Mucosa of gallbladder (tissue), 1 donor: ENCODE measurements at places on chromosomes 11 and 22.

- DNase-seq = peak; percentile 55
Measured at GRCh38 chr11:6737872-6738466, 33.8 kb downstream of the OR2AG2 start.

- DNase-seq = no peak
Measured at GRCh38 chr11:43924112-43924855, 18.2 kb upstream of the C11orf96 start.

DNA sequence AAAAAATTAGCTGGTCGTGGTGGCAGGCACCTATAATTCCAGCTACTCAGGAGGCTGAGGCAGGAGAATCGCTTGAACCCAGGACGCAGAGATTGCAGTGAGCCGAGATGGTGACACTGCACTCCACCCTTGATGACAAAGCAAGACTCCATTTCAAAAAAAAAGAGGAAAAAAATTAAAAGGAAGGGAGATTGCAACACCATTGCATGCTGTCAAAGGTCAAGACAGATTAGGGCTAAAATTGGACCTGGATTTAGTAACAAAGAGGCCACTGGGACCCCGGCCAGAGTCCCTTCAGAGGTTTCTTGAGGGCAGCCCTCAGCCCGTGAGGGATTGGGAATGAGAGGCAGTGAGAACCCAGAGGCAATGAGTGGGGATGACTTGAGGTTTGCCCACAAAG is 8.2 kb upstream of the MAFF start:
- DNase-seq = no peak

DNA sequence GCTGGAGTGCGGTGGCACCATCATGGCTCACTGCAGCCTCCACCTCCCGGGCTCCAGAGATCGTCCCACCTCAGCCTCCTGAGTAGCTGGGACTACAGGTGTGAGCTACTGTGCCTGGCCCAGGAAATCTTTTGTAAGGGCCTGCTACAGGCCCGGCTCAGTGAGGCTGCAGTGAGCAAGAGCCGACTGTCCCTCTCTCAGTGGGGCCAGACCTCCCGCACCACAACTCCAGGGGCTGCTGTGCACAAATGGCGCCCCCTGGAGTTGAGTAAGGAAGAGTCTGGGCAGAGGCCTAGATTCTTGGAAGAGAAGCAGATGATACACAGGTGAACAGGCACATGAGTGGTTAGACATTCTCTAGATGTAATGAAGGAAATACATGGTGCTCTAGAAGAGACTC is 7.0 kb downstream of the SERHL2 start:
- no peak for DNase-seq

DNA sequence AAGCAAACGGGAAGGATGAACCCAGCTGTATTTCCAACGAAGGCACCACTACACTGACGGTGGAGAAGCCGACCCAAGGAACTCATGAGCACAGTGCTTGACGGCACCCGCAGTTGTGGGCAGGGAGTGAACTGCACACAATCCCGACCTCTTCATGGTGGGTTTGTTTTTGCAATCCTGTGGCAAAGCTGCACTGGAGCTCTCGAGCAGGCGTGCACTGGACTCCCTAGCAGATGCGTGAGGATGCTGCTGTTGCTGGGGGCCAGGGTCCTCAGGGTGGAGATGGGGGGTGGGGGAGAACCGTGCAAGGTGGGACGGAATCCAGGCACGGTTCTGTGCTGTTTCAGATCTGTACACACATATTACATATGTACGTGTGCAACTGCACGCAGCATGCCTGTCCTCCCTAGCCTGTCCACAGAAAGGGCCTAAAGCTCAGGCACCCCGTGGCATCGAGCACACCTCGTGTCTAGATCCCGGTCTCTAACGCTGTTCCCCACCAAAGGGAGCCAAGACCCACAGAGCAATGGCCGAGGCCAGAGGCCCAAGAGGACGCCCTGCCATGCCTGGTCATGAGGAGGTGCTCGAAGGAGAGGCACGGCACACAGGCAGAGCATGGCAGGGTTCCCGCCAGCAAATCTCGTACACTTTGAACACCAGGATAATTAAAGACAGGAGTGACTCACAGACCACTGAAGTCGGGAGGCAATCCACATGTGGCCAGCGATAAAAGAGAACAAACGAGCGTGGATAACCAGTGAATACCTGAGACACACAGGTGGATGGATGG is 17.6 kb downstream of the ALG12 start:
- DNase-seq = no peak

DNA sequence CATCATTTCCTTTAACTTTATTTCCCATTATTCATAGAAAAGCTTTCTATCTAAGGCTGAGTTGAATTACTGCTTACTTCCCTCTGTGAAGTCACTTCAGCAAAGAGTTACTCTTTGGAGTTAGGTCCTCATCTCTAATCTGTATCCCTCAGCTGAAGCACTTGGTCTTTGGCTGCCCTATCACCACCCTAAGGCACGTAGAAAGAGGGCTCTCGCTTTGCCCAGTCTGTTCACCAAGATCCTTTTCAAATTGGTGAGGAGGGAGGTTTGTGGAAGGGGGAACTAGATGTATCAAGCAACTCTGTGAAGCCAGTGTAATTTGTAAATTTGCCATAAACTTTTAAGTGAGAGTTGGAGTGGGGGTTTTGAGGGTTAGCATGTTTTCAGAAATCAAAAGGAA is 43.4 kb downstream of the PAX6 start:
- DNase-seq = no peak

DNA sequence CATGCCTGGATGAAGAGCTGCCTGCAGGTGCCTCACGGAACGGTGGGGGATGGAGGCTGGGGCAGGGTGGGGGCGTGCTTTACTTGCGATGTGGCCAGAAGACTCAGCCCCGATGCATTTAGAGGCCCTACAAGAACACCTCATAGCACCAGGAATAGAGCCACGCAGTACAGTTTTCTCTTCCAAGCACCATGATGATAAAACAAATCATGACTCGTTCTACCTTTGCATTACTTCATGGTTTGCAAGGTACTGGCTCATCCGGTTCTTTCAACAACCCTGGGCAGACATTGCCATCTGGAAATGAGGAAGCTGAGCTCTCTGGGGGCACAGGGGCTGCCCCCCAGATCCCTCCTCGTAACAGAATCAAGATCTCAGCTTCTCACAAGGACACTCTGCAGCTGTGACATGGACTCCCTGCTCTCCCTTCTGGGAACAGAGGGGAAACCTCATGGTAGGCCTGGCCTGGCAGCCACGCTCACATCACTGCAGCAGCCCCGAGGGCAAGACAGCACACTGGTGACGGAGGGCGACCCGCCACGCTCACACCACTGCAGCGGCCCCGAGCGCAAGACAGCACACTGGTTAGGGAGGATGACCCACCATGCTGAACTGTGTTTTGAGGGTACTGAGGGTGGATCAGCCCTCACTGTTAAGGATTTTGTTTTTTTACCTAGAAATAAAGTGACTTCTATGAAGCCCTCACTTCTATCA is 46.9 kb downstream of the PHF21B start:
- DNase-seq = no peak

GRCh38 chr11:71130106-71130505 is 122.3 kb downstream of the SHANK2 start:
- no peak for DNase-seq

DNA sequence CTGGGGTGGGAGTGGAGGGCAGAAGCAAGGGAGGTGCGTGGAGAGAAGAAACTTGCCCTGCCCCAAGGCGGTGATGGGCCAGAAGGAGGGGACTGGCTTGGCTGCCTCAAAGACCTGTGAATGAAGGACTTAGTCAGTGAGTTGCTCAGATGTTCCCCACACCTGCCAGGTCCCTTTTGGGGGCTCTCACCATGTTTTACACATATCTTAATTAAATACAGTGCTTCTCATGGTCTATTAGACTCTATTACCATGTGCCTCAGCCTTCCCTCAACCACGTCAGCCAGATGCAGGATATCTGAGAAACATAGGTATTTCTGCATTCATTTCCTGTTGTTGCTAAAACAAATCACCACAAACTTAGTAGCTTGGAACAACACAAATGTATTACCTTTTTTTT is 429.5 kb downstream of the BUD13 start:
- no peak for DNase-seq

GRCh38 chr11:35927104-35927503 is 16.8 kb upstream of the LDLRAD3 start:
- DNase-seq = no peak

GRCh38 chr11:19365743-19366410 is 125.1 kb upstream of the E2F8 start:
- DNase-seq = no peak

- DNase-seq = peak; percentile 66
Measured at GRCh38 chr22:50271519-50271970, 1.4 kb upstream of the MAPK11 start.

- DNase-seq = no peak
Measured at GRCh38 chr11:132862137-132862536, 670.2 kb downstream of the OPCML start.

DNA sequence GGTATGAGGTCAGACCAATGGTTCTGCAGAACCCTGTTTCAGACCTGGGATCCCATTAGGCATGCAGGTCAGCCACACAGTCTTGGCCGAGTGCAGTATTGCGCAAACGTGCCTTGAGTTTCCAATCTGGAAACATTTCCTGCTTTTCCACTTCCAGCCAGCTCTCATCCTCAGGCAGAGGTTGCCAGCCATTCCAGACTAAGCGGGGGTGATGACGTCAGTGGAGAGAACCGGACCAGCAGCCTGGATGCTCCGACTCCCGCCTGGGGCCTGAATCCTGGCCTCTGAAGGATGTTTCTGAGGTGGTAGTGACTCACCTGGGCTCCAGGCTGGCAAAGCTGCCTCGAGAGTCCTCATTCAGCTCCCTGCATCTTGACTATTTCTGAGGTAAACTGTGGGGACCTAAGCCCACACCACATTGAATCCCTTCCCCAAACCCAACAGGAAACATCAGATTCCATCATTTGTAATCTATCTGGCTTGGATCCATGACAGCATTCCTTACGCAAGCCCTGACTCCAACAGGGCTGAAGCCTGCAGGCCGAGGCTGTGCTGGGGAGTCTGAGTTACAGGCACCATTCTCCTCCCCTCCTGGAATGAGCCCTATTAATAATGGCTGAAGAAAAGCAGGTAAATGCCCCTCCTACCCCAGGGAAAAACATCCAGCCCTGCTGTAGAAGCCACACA is 83.0 kb downstream of the ABTB2 start:
- DNase-seq = peak; percentile 96

DNA sequence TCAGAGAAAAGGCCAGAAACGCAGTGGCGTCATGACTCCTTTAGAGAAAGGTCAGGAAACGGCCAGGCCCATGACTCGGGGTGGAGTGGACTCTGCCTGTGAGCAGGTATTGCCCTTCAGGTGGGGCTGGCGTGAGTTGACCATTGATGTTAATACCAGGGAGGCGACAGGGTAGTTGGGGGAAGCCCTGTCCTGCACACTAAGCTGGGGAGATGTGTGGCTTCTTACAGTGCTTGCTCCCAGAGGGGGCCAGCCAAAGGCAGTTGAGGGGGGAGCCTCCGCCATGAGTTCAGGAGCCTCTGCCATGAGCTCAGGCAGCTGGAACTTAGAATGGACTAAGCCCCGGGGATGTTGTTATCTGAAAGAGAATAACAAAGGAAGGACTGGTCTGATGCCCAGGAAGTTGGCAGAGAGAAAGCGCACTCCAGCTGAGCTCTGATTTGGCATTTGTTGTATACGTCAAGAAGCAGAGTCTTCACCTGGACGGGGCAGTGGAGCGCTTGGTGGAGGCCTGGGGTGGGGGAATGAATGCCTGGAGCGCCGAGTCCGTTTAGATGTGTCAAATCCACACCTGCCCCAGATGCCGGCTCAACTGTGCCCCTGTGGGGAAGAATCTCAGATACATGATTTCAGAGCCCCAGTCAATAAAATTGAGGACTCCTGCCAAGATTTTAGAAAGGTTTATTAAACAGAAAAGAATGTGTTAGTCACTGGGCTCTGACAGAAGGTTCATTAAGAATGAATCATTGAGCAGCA is 222.5 kb downstream of the TBC1D22A start:
- peak; percentile 68 for DNase-seq

- DNase-seq = no peak
Measured at GRCh38 chr11:104968856-104969776, 742 bp upstream of the CASP4 start.

GRCh38 chr11:16216831-16217230 is 139.5 kb downstream of the SOX6 start:
- DNase-seq = no peak

DNA sequence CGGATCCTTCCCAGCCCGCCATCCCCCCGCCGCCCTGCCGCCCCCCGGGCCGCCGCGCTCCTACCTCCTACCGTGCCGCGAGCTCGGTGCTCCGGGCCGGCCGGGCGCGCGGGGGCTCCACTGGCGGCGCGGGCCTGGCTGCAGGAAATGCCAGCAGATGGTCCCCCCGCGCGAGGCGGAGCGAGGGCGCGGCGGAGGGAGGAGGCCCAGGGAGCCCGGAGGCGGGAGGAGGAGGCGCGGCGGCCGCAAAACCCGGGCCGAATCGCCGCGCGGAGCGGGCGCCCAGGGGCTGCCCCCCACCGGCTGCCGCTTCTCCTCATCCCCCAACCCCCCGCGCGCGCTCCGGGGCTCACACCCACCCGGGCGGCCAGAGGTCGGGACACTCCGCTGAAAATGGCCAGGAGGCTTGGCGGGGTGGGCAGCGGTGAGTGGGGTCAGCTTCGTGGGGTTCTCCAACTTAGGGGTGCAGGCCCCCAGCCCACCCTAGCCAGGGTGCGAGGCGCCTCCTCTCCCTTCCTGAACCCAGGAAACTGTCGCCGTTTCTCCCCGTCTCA is at the start of gene OSBPL5:
OSBPL5 (minus strand) TSS at position 159 of the 554 bp plus-strand sequence. CDS start 36,162 bp downstream, outside the sequence.
- peak; percentile 68 for DNase-seq

- DNase-seq = no peak
Measured at GRCh38 chr11:132627981-132628380, 904.3 kb downstream of the OPCML start.

DNA sequence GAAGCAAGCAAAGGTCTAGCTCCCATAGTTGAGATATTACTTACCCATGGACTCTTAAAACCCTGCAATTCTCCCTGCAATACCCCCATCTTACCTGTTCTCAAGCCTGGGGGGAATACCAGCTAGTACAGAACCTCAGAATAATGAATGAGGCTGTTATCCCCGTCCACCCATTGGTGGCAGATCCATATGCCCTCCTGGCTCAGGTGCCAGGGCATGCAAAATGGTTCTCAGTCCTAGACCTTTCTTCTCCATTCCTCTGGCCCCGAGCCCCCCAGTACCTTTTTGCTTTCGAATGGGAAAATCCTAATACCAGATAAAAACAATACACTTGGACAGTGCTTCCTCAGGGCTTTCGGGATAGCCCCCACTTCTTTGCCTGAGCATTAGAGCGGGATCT is 86.4 kb downstream of the PIWIL4 start:
- no peak for DNase-seq

GRCh38 chr11:78548911-78549590 is 25.6 kb downstream of the NARS2 start:
- no peak for DNase-seq

DNA sequence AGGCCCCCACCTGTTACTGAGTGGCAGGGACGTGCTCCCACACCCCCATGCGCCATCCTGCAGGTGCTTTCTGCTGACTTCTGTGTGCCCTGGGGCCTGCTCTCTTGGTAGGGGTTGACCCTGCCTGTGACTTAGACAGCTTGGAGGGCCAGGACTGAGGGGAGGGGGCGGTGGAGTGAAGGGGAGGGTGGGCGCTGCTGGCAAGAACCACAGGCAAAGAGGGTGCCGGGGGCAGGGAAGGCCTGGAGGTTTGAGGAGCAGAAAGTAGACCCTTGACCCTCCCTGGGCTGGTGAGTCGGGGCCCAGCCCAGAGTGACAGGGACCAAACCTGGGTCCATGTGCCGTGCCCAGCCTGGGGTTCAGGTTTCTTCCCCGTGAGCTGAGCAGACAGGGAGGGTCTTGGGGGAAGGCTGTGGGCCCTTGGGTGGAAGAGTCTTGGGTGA is 17.8 kb downstream of the KCNQ1 start:
- DNase-seq = no peak
